Cardiac septum (tissue), 1 donor: ENCODE measurements at places on chromosomes 12 and 14. TPM values are rescaled to one million over a fixed set of nuclear protein-coding genes. Genes with fewer than 3 reads are reported as not detected.

DNA sequence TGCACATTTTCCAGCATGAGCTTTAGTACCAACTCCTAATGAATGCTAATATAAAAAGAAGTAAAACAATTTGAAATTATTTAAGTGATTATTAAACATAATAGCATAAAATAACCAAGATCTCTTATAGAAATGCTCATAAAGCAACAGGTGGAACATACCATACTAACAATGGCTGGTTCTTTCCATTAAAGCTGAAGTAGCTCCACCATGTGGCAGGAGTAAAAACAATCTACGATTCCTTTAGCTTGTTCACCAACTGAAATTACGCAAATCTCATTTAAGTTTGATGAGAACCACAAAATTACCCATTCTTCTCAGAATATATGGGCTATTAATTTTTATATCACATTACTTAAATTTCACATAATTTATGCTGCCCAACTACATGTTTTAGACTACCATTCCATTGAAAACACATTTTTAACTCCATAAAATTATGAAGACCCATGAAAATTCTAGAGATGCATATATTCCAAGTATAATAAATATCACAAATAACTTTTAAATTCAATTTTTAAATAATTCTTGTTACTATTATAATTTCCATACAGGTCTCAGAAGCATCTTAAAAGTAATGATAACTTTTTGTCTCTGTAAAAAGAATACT is 213.6 kb downstream of the DAD1 start:
- no peak for DNase-seq

GRCh38 chr12:77891518-77892147 is 60.9 kb downstream of the NAV3 start:
- no peak for DNase-seq

DNA sequence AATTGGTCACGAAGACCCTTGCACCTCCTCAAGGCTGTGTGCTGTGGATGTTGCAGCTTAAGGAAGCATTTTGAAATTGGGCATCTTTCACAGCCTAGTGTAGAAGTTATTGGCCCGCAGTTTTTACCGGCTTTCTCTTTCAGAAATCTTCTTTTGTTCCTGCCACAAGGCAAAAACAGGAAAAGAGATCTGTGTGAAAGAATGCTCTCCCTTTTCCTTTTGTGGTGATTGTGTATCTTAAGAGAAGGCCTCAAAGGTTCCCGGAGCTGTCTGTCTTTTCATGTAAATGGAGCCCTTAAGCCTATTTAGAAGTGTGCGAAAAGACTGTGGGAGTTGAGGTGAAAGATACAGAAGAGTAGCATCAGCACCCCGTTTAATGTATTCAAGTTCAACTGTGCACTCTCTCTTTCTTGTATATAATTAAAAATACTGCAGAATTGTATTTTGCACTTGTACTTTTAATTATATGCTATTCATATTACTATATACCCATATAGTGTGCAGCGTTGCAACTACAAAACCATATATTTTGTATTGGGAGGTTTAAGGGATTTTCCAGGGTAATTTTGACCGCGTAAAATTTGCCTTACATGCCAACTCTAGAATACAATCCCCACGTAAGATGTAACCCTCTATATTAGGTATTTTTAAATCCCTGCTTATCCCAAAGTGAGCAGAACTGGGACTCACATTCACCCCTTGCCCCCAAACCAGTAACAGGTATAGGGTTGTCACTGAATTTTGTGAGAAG is 441.7 kb downstream of the RAD51B start:
- DNase-seq: no peak

DNA sequence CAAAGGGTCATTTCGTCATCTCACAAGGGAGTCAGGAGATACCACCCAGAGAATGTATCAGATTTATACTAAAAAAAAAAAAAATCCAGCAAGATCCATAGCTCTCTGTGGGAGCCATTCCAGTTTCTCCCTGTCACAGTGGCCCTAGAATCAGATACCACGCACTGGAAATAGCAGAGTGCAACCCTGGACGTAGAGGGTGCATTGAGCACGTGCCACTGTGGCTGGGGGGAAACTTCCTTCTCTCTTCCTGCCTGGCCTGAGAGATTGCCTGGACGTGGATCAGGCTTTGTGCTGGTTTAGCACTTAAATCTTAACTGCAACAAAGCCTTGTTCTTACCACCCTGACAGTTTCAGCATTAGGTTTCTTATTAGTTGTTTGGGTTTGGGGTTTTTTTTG is 124.3 kb downstream of the FBXL14 start:
- no peak for DNase-seq

DNA sequence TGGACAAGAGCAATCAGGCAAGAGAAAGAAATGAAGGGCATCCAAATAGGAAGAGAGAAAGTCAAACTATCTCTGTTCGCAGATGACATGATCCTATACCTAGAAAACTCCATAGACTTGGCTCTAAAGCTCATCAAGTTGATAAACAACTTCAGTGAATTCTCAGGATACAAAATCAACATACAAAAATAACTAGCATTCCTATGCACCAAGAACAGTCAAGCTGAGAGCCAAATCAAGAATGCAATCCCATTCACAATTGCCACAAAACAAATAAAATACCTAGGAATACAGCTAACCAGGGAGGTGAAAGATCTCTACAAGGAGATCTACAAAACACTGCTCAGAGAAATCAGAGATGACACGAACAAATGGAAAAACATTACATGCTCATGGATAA is 417.5 kb upstream of the ATP2B1 start:
- no peak for DNase-seq

The LRRC10 gene
- 30.3 TPM for total RNA-seq

GRCh38 chr12:87233671-87234070 is 795.5 kb downstream of the C12orf50 start:
- DNase-seq: no peak

The AREL1 gene
- 21.2 TPM for total RNA-seq
